ENCODE measurements at places on chromosomes 4 and X.

- DNase-seq = peak; percentile 14
These were observed 219.0 kb downstream of the TLL1 start for GRCh38 chr4:166091912-166092510.

GRCh38 chr4:183596067-183596757, 62.8 kb downstream of the RWDD4 start:
- no peak for DNase-seq

GRCh38 chrX:30151964-30152363, 63.4 kb upstream of the MAGEB2 start:
- DNase-seq = no peak

DNA sequence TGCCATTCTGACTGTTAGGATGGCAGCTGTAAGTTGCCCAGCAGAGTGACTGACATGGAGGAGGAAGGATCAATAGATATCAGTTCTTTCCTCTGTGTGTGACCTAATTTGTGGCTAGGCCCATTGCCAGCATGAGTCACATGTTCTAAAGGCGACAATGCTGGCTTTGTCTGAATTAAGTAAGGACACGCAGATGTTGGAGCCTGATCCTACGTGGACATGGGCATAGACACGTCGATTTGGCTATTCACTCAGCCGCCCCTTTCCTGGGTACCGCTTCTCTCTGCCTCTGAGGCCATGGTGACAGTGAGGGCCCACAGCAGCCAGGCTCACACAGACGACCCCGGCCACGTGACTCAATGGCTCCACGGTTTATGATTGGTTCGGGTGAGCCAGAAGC, 16.3 kb downstream of the PROM1 start:
- DNase-seq = no peak

DNA sequence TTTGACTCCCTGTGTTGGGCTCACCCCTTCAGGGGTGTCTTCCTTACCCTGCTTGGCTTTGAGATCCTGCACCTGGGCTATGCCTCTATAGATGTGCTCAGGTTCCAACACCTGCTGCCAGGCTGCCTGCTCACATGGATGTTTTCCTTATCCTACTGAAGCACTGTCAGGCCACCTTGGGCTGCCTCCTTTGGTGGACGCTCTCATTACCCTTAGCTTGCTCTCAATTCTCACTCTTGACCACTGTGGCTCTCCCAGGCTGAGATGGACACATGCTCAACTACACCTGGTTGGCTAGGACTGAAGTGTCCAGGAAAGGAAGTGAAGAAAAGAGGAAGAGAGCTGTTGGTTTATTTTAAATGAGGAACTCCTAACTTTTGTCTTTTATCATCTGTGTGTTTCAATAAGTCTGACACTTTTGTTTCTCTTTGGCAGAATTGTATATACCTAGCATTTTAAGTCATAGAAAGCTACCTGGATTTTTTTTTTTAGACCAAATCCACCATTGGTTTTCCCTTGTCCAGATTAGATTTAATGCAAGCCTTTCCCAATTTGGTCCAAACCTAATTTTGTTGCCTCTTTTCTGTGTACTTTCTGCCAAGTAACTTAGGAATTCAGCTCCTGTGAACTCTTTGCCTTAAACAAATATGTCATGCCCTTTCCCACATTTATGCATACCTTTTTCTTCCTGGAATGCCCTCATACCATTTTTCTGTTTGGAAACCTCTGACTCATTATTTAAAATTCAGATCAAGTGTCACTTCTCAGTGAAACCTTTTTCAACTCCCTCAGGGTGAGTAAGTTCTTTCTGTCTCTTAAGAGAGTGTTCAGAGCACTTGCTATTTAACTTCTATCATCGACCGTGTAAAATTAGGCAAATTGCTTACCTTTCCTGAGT, 175.8 kb downstream of the GC start:
- DNase-seq = peak; percentile 81

DNA sequence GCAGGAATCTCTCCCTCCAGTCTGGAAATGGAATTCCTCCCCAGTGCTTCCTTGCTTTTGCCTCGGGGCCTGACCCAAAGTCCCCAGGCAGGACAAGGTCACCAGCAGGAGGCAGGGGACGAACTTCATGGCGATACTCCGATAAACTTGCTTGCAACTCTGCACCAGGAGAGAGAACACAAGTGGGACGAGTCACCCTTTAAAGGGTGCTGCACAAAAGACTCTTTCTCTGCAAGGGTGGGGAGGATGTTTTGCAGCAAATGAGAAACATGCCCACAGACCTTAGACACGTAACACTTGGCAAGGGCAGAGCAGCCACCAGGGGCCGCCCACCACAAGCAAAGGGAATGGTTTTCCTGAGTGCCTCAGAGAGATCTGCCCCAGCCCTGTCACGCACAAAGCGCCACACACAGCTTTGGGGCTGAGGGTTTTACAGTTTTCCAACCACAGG, at the start of gene FGFBP2:
FGFBP2 (minus strand) TSS at position 175 of the 451 bp plus-strand sequence; CDS start at position 129, 46 bp downstream.
- no peak for DNase-seq

GRCh38 chr4:120777459-120777858, 145.1 kb downstream of the PRDM5 start:
- no peak for DNase-seq

DNA sequence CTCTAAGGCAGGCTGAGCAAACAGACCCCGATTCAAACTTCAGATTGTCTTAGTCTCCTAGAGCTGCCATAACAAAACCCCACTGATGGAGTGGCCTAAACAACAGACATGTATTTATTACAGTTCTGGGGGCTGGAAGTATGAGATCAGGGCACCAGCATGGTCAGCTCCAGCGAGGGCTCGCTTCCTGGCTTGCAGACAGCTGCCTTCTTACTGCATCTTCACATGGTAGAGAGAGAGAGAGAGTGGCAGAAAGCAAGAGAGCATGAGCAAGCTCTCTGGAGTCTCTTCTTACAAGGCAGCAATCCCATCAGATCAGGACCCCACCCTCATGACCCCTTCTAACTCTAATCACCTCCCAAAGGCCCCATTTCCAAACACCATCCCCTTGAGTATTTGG, 22.3 kb upstream of the SORCS2 start:
- DNase-seq = no peak

DNA sequence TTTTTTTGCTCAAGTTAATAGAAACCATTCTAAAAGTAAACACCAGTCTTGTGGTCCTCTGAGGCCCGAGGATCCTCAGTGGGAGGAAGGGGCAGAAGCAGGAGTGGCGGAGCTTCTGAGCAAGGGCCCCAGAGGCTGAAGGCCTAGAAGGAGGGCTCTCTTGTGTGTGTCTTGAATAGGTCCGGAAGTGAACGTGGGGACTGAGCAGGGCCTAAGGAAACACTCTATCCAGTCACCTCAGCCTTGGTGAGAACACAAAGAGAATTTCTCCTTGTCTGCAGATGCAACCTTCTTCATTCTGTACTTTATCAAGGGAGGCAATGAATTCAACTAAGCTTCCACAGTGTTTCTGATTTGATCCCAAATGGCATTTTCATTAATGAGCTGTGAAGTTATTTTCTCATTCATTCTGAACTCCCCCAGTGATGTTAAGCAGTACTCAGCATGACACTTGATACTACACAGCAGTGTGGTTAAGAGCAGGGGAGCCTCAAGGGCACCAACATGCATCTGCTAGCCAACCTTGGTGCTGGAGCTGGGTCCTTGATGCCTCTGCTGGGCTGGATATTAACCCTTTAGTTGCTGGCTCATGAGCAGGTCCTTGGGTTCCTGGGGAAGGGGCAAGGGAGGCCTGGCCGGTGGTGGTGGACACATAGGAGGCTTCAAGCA, 64.7 kb downstream of the RBM47 start:
- no peak for DNase-seq

DNA sequence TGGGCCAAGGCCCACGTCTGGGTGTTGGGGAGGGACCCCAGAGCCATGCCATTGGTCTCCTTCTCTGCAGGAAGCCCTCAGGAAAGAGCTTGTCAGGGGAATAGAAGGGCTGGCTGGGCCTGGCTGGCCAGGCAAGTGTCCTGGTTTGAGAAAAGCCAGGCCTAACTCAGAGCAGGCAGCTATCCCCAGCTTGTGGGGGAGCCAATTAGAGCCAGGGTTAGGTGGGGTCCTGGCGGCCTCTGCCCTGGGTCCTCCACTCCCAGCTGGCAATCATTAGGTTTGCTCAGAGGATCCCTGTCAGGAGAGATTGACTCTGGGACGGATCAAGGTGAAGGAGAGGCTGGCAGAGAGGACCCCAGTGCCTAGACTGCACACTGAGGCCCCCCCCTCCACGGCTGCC, 64.8 kb downstream of the PJA1 start:
- no peak for DNase-seq

DNA sequence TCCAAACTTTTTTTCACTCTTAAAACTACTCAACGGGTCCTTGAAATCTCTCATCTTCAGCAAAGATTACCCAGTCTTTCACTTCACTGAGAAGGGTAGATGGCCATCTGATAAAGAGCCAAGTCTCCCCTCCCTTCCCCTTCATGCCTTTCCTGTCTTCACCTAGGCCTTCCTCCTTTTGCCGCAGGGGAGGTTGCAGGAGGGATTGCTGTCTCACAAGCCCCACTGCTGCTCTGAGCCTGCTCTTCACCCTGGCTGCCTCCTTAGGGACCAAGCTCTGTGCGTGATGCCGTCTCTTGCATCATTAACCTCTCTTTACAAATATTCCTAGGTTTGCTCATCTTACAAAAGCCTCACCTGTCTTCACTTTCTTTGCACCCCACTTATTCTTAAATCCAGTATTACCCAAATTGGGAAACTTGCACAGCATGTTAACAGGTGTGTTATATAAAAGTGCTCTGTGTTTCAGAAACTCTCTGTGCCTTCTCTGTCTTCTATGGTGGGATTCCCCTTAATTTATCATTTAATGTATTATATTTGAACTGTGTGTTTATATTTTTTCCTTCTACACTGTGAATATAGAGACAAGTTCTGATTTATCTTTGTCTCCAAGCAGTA, 3.8 kb downstream of the ZFX start:
- peak; percentile 20 for DNase-seq

- DNase-seq = no peak
These were observed 33.7 kb downstream of the SORBS2 start for GRCh38 chr4:185778307-185778706.

GRCh38 chr4:157572284-157572683, 351.8 kb downstream of the GRIA2 start:
- peak; percentile 21 for DNase-seq

DNA sequence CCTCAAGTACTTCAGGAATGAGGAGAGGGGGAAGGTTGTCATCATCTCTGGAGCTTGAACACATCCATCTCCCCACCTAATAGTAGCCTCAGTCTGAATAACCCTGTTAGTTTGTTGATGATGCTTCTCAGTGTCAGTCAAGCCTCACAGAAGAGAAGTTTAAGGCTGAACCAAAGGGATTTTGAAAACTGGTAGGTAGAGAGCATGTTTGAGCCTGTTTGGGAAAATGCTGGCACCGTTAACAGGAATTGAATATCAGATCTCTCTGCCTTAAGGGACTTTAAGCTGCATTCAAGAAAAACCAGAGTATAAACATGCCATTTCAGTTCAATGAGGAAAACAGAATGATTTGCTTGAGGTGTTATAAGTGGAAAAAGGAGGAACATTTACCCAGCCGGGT, 73.1 kb downstream of the MAPK10 start:
- no peak for DNase-seq

DNA sequence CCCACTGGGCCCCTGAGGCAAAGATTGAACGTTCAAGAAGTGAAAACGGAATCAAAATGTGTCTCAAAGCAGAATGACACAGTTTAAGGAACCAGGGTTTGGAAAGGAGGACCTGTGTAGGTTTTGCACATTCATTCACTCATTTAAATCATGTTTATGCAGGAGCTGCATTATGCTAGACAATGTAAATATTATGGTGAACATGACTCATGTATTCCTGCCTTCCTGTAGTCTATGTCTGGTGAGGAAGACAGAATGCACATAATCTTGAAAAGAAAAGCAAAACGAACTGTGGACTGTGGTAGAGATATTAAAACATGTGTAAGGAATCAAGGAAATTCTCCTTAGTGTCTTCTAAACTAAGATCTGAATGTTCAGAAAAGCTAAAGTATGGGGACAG, 311.8 kb upstream of the SMIM31 start:
- DNase-seq = no peak

- DNase-seq = peak; percentile 59
These were observed 91.0 kb downstream of the MID1 start for GRCh38 chrX:10529344-10529743.
